ENCODE measurements at places on chromosomes 12 and 14.

- no peak for DNase-seq
Observed at GRCh38 chr14:34424488-34424887, 37.6 kb downstream of the SPTSSA start.

GRCh38 chr12:54891717-54892478, 37.6 kb downstream of the MUCL1 start:
- DNase-seq = peak; percentile 78

- peak; percentile 57 for DNase-seq
Observed at GRCh38 chr14:53432378-53432802, 279.3 kb upstream of the DDHD1 start.

- DNase-seq = no peak
Observed at GRCh38 chr12:52229836-52230343, 3.2 kb upstream of the KRT7 start.

- DNase-seq = no peak
Observed at GRCh38 chr12:70615174-70615866, 21.9 kb downstream of the PTPRB start.

- DNase-seq = no peak
Observed at GRCh38 chr14:34354556-34354955, 107.5 kb downstream of the SPTSSA start.

- peak; percentile 36 for DNase-seq
Observed at GRCh38 chr12:45509187-45509586, 220.3 kb upstream of the ARID2 start.

DNA sequence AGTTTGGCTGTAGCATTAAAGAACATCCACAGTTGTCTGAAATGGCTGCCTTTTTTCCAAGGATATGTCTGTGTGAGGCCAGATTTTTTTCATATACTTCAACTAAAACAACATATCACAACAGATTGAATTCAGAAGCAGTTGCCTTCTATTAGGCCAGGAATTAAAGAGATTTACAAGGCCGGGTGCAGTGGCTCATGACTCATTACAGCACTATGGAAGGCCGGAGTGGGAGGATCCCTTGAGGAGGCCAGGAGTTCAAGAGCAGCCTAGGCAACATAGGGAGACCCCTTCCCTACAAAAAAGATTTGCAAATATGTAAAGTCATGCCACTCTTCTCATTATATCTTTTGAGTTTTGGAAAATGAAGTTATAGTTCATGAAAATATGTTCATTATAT, 108.6 kb downstream of the KTN1 start:
- DNase-seq = no peak

DNA sequence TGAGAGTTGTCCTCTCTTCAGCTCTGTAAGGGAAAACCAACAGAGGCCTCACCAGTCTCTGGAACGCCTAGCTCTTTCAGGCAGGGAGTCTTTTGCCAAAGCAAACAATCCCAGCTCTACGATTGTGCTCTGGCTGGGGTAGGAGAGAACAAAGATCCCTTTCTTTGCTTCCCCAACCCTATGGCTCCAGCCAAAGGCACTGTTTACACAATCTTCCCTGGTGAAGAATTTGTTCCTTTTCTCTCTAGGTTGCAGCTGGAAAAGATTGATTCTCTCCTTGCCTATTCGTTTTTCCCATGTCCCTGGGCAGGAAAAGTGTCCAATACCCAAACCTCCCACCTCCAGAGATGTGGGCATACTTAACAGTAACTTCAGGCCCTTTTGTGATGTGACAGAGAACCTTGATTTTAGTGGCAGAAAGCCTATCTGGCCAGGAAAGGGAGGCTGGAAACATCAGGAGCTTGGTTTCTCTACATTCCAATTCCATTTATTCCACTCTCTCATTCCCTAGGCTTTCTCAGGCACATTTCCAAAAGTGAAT, 16.8 kb downstream of the ATP5MC2 start:
- peak; percentile 37 for DNase-seq

- no peak for DNase-seq
Observed at GRCh38 chr14:86414146-86414545, 884.2 kb downstream of the FLRT2 start.

GRCh38 chr12:49621651-49622500, 1.5 kb upstream of the PRPF40B start:
- DNase-seq = no peak

DNA sequence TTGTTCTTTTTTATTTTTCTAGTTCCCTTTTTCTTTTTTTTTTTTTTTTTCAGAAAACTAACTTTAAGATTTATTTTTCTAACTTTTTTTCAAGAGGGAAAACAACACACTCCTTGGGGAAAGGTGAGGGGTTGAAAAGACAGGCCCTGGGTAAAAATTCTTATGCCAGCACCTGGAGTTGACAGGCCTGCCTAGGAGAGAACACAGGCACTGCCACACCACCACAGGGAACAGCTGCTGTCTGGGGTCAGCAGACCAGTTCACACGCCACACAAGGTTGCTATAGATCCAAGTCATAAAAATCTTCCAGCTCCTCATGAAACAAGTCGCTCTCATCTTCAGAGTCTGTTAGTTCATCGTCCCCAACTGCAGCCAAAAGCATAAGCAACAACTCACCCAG, 246.4 kb downstream of the C12orf50 start:
- no peak for DNase-seq

GRCh38 chr12:125092872-125093680, 27.8 kb downstream of the AACS start:
- peak; percentile 72 for DNase-seq

- peak; percentile 87 for DNase-seq
Observed at GRCh38 chr12:107317751-107318555, 224.6 kb upstream of the CRY1 start.

DNA sequence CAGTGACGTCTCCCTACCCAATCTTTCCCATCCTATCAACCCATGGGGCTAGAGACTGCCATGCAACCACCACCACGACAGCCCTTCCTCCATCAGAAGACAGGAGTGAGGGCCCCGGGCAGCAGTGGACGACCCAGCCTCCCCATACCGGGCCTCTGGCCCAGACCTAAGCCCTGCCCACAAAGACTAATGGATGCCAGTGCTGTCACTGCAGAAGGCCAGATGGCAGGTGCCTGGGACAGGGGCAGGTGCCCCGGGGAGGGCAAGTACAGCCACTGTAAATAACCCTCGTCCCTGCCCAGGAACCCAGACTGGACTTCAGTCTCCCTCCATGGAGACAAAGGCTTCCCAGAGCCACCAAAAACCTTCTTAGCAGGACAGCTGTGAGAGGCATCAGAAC, 20.3 kb upstream of the HSPB8 start:
- no peak for DNase-seq

GRCh38 chr12:53096089-53096741, 1.3 kb upstream of the IGFBP6 start:
- peak; percentile 56 for DNase-seq

DNA sequence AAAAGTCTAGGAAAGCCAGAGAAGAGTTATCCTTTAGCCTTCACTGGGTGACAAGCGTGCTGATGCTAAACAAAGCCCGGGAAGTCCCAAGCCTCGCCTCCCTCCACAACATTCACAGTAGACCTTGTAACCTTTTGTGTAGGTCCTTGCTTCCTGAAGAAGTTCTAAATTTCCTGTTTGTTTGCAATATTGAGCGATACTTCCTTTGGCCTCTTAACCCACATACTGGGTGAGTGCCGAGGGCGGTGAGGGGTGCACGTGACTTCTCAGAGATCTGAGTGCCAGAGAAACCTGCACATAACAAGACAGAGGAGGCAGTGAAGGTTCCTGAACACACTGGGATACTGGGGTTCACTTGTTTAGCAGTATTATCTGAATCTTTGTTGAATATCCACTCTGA, 134.3 kb downstream of the PLXNC1 start:
- DNase-seq = peak; percentile 10

GRCh38 chr14:98725191-98725590, 546.8 kb downstream of the BCL11B start:
- DNase-seq = no peak

DNA sequence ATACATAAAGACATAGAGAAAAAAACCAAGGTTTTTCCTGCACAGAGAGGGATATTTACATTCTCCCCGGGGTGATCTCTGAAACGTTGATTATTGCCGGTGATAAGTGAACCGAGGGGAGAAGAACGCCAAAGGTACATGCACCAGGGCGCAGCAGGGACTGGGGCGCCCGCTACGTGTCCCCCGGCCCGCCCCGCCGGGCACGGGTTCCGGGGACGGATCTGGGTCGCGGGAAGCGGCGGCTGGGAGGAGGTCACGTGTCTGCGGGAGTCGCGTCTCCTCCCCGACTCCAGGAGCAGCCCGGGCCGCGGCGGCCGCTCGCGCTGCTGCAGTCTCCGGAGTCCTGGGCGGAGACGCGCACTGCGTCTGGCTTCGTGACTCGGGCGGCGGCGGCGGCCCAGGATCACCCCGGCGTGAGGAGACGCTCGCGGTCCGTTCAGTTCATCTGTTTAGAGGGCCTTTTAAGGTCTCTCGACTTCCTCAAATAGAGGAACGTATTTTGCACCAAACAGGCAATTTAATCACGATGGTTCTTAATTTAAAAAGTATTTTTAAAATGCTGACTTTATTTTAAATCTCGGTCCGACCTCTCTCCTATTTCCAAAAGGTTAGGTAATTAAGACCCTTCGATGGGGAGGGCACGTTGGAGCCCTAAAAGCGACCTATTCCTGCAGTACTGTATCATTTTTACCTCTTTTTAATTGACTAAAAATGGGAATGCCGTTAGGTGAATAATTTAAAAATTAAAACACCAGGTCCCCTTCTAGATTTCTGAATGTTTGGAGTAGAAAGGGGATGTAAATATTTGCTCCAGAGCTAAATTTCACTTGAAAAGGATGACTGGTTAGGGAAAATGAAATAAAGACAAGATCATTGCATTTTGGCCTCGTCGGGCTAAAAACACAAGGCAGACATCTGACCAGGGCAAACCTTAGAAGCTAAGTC, 1.8 kb upstream of the BHLHE41 start:
- peak; percentile 64 for DNase-seq

DNA sequence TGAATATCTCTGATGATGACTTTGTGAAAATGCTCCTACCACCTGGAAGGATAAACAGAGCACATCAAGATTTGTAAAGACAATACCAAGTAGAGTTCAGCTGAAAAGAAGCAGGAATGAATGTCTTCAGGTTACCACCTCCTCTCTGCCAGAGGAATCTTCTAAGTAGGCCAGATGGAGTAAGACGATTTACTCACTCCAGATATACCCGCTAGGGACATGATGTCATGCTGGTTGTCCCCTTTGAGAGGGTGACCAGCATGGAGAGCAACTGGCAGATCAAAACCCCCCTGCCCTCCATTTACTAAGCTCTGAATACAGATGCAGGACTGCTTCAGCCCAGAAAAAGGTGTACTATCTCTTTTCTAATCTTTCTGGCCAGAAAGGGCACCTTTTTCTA, 39.3 kb upstream of the HSPB8 start:
- DNase-seq = no peak

DNA sequence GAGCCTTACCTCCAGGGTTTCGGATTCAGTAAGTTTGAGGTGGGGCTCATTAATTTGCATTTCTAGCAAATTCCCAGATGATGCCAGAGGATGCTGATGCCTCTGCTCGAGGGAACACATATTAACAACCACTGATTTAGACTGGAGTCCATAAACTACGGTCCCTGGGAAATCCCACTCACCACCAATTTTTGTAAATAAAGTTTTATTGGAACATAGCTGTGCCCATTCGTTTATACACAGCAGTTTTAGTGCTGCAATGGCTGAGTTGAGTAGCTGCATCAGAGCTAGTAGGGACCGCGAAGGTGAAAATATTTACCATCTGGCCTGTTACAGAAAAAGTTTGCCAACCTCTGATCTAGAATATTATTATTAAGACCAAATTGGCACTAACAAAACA, 73.8 kb downstream of the DNAI7 start:
- no peak for DNase-seq

- DNase-seq = no peak
Observed at GRCh38 chr14:88002421-88003075, 2.4 kb upstream of the GPR65 start.

DNA sequence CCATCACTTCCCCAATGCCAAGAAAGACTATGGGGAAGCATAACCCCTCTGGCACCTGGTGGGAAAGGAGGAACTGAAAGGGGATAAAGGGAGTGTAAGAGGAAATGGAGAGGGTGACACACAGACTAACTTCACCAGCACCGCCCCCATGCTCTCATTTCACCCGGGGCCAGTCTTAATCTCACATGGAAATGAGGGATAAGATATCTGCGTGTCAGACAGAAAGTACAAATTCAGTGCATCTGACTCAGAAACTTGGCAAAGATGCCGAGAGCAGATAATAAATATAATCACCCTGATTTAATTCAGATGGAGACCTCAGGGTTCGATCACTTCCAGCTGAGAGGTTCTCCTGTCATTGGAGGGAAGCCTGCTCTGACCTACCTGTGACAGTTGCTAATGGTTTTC, 191.6 kb downstream of the DUSP6 start:
- DNase-seq = peak; percentile 94

GRCh38 chr12:106522708-106523107, 60.1 kb upstream of the RFX4 start:
- peak; percentile 2 for DNase-seq

DNA sequence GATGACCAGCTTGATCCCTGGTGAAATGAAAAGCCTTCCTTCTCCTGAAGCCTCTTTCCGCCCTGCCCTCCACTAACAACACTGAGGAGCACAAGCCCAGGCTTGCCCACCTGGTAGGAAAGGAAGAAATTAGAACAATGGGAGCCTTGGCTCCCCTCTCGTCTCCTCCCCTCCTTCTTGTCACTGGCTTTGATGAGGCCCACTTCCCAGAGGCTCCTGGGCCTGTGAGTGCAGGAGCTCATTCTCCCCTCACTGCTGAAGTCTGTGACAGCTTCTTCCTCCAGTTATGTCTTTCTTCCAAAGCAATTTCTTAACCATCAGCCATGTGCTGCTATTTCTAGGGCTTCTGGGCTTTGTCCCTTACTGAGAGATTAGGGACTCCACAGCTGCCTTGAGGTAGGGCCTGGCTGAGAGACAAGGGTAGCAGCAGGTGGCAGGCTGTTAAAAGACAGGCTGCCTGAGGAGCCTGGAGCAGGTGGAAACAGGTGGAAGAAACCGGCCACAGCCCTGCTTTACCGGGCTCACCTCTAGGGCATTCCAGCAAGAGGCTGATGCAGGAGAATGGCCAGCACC, 53.6 kb upstream of the SRSF5 start:
- peak; percentile 87 for DNase-seq

- DNase-seq = no peak
Observed at GRCh38 chr12:26229910-26230309, 34.5 kb downstream of the SSPN start.

DNA sequence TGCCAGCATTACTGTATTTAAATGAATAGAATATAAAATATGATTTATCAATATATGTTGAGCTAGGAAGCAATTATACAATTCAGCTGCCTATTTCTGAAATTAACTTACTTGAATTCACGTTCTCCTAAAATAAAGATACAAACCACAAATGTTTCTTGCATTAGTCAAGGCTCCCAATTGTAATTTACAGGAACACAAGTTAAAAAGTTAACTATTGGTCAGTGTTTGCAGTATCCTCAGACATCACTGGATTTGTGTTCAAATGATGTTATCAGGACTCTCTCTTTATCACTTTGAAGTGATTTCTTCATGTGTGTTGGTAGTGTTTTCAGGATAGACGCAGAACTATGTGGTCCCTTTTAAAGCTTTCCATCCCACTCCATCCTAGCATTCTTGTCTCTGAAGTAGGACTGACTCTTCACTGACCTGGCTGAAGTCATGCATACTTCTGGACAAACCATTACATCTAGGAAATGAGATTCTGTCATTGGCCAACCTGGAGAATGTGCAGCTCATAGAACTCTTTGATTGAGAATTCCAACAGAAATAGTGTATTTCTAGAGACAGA, 156.1 kb downstream of the KICS2 start:
- no peak for DNase-seq

Measured in bronchial epithelial cell (primary cell).